ENCODE measurements at places on chromosomes 12 and 14. TPM values are rescaled to one million over a fixed set of nuclear protein-coding genes. Genes with fewer than 3 reads are reported as not detected.

- no peak for DNase-seq
Measured at GRCh38 chr12:119931402-119931801, 54.3 kb upstream of the CIT start.

DNA sequence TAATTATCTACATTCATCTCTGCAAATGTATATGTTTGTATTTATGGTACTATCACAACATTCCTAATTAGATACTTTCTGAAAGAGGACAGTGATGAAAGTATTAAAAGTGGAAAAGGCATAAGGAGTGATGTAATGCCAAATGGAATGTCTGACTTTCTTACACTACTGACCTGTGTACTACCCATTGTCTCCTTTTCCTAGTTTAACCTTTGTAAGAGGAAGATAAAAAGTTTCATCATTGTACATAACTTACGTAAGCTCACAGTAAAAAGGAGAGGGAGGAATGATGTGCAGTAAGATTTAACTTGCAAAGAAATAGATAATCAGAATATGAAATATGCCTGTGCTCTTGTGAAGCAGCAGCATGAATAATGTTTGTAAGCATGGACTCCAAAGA is 55.9 kb downstream of the SOX5 start:
- no peak for DNase-seq

Gene KRT79
- 0.12 TPM for total RNA-seq

DNA sequence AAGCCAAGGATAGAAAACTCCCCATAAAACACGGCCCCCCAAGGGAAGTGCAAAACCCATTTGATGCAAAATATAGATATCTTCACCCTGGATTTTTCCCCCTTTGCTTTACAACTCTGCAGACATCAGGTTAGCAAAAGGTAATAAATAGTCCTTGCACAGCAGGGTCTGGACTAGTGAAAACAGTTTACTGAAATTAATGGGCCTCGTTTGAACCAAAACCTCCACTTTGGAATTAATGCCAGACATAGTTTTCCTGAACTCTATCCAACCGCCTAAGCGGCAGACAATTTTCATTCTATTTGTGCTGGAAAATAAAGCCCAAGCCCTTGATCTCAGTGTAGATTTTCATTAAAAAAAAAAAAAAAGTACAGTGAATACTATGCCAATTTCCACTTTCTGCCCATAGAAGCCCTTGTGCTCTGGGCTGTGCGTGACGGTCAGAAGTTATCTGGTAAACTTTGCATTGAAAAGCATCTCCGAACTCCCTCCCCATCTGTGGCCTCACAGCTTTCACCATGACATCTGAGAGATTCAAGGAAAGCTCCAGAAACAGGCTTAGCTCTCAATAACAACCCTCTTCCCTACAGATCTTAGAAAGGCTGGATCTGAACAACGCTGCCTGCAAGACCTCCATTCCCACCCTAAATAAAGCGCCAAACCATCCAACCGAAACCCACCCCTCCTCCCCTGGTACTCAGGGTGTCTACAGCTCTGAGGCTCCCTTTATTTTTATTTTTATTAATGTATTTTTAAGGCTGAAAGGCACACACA is 11.0 kb upstream of the IRF2BPL start:
- no peak for DNase-seq

Gene SCYL2
- 59.4 TPM for total RNA-seq

GRCh38 chr14:86124328-86124727 is 594.4 kb downstream of the FLRT2 start:
- no peak for DNase-seq

DNA sequence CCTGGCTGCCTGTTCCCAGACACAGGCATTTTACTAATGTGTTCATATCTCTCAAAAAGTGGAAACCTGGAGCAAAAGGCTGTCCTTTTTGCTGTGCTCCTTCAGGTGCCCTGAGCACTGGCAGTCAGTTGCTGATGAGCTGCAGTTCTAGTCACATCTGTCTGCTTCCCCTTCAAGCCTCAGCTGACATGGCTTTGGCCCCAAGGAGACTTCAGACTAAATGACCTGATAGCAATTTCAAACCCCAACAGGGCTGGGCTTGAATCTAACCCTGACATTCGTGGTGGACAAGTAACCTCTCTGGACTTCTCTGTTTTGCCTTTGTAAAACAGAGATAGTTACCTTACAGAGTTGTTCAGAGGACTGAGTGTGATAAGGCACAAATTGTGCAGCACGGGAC is 5.7 kb downstream of the SERPINA9 start:
- DNase-seq = no peak

GRCh38 chr14:93923626-93924025 is 3.5 kb upstream of the FAM181A start:
- DNase-seq = no peak

GRCh38 chr12:12719496-12719895 is 2.3 kb downstream of the CDKN1B start:
- no peak for DNase-seq

Gene TAS2R43
- not detected for total RNA-seq

DNA sequence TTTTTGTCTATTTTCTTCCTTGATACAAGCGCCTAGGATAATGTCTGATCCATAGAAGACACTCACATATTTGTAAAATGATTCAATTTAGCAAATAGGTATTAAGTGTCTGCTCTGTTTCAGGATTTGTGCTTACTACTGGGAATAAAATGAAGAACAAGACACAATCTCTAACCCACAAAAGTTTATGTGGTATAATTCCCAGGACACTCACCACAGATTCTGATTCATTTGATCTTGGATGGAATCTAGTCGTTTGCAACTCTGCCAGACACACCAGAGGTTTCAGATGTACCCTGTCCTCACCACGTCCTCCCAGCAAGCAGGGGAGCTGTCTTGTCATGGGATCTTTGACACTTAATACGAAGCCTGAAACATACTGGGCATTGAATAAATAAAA is 208.3 kb downstream of the LRIG3 start:
- DNase-seq = no peak

Gene SMCO2
- total RNA-seq = 0.88 TPM

Gene FZD10
- not detected for total RNA-seq

- DNase-seq = no peak
Measured at GRCh38 chr14:101927859-101928258, 36.5 kb upstream of the DYNC1H1 start.

DNA sequence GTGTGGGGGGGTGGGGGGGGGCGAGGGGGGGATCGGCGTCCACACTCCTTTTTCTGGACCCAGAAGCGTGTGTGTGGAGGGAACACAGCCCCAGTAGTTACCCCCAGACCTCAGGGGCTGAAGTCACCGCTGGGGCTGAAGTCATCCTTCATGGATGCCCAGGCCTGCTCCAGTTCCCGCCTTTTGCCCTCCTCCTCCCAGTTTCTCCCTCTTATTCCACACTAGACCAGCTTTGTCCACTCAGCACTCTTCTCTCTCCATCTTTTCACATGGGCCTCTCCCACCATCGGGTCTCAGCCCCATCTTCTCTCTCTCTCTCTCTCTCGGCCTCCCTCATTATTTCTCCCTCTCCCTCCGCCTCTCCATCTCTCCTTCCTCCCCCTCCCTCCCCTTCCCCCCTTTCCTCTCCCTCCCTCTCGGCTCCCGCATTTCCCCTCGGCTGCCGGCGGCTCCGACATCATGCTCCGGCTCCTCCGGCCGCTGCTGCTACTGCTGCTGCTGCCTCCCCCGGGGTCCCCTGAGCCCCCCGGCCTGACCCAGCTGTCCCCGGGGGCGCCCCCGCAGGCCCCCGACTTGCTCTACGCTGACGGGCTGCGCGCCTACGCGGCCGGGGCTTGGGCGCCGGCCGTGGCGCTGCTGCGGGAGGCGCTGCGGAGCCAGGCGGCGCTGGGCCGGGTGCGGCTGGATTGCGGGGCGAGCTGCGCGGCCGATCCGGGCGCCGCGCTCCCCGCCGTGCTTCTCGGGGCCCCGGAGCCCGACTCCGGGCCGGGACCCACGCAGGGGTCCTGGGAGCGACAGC is at the start of gene P3H3:
Gene P3H3 (plus strand): TSS at position 426 of the 799 bp plus-strand sequence. CDS start 34 bp downstream, at position 460.
- no peak for DNase-seq

GRCh38 chr12:132954471-132955048 is 1.5 kb downstream of the ZNF605 start:
- no peak for DNase-seq

DNA sequence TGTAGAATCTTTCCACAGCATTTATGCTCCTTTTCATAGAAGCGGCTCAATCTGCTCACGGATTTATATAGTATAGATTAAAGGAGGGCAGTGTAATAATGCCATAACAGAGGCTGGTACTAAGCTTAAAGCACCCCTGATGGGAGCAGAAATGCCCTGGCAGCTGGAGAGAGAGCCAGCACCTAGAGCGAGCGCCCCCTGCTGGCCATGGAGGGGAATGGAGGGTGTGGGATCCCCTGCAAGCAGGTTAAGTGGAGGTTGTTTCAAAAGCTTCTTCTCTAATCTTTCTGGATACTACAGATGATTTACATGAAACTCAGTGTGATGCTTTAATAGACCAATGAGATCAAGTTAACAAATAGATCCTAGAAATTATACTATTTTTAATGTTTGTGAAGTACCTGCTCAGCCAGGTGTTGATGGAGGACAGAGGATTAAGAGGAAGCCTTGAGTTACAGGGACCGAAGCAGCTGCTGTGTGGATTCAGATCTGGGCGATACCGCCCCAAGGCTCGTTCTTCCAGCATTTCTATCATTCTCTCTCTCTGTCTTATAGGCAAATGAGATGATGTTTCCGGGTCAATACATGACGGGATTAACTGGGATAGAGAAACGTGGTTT is 1519.3 kb upstream of the TMEM132C start:
- no peak for DNase-seq

Gene KERA
- total RNA-seq = not detected

DNA sequence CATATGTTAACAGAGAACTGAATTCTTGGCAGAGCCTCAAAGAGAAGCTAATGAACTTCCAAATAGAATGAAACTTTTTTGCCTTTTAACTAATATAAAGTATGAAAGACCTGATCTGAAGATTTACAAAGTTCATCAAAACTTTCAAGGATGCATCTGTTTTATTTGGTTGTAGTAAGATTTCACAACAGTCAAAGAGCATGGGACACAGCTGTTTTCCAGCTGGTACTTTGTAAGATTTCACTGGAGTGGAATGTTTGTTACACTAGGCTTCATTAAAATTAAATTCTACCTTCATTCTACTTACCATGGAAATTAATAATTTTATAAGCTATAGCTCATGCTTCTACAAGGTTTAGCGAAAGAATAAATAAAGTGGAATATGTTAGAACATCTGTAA is 351.2 kb downstream of the SLC6A15 start:
- no peak for DNase-seq

Gene PDE3A
- total RNA-seq = 9.9 TPM

DNA sequence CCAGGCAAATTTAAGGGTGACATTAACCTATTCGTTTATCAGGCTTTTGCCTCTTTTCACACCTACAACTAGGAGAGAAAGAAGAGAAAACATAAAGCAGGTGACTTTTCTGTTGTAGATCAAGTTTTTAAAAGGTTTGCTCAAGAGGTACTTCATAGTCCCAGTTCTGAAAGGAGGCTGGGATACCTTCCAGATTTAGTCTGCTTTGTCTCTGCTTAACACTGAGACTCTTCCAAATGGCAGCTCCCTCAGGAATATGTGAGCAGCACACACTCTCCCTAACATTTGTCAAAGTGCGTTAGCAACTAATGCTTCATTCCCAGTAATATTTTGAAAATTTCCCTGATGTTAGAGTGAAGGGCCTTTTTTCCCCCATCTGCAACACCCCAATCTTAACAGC is 133.7 kb upstream of the RASSF8 start:
- DNase-seq = no peak

DNA sequence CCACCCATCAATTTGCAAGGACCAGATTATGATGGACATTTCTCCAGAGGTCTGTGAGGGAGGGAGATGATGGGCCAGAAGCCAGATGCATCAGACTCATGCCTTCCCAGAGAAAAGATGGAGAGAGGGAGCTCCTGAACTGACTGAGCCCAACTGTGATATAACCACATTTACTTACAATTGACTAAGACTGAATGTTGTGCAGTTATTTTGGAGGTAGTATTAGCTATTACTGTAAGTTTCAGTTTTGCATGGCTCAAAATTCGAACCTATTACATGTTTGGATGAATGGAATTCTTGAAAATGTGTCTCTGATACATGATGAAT is 211.1 kb upstream of the SFSWAP start:
- no peak for DNase-seq

Gene OR4M1
- not detected for total RNA-seq

DNA sequence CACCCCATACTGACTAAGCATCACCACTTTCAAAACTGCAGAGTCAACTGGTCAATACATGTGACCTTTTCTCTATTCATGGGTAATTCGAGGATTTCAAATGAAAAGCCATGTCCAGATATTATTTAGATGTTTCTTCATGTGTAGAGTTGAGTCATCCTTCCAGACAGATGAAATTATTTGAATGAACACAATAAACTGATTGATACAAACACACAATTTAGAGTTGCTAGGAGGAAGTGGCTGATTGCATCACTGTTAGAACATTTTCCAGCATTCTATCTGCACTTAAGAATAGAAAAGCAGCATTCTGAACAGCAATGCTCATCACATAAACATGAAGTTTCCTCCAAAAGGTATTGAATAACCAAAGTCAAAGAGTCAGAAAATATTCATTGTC is 273.5 kb upstream of the SOX5 start:
- DNase-seq = no peak

DNA sequence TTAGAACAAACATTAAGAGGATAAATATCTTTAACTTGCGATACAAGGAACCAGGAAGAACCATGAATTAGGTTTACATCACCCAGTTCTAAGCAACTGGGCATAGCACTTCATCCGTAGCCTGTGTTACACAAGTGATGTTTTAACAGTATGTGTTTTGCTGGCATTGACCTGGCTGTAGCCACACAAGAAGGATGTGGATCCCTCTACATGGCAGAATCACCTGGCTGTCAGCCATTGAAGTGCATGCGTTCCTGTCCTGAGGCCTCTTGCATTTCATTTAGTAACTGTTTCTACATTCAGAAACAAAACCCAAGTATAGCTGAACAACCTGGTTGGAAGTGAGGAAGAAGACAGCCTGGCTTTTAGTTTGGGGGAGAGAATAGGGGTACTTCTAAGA is 72.2 kb downstream of the TGFB3 start:
- DNase-seq = no peak

- DNase-seq = no peak
Measured at GRCh38 chr14:35897616-35898111, 71.5 kb downstream of the BRMS1L start.

DNA sequence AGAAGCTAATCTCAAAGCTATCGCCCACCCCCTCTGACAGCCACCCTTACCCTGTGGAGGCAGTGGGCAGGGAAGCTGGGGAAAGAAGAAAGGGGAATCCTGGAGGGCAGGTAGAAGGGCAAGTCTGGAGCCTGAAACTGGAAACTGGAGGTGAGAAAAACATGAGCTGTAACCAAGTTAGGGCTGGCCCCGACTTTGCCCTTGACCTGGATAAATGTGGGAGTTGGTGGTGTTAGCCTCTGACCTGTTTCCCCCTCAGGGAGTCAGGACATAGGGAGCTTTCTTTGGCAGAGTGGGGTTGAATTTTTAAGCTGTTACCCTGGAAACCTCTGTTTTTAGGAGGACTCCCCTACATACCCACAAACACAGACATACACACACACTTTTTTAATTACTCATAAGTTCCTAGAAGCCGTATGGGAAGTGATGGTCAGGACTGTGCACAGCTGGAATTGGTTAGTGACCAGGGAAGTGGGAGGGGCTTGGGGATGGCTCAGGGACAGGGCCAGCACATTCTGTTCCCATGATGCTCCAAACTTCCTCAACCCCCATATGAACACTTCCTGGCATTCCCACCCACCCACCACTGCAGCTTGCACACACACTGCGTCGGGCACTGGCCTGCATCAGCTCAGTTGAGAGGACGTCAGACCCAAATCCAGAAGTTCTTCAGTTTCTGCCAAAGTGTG is 5.0 kb upstream of the MMP19 start:
- peak; percentile 94 for DNase-seq

Gene PPP1R1A
- 0.15 TPM for total RNA-seq

- DNase-seq = no peak
Measured at GRCh38 chr12:105057174-105057573, 27.1 kb downstream of the ALDH1L2 start.
